Activated T-helper 1 cell treated with anti-CD3 and anti-CD28 coated beads, Interleukin-2, amount 50 U/mL, for 16 hours (primary cell): ENCODE measurements at places on chromosomes 6 and 20.

DNA sequence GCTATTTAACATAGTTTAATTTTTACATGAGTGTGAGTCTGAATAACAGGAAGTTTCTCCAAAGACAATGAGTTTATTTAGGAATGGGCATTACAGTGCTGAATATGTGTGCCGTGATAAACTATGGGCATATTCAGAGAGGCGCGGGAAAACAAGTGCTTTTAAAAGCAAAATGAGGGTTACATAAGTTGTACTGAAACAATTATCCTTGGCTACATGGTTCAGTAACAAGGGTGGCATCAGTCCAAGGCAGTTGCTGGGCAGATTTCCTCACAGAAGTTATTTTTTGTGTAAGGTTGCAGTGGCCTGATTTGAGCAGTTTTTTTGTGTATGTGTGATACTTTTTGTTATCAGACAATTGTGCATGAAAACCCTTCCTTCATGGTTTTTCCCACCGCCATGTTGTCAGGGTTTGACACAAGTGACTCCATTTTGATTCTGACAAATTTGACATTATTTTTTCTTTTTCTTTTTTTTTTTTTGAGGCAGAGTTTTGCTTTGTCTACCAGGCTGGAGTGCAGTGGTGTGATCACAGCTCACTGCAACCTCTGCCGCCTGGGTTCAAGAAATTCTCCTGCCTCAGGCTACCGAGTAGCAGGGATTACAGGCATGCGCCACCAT is 22.3 kb upstream of the PXDC1 start:
- no peak for DNase-seq

DNA sequence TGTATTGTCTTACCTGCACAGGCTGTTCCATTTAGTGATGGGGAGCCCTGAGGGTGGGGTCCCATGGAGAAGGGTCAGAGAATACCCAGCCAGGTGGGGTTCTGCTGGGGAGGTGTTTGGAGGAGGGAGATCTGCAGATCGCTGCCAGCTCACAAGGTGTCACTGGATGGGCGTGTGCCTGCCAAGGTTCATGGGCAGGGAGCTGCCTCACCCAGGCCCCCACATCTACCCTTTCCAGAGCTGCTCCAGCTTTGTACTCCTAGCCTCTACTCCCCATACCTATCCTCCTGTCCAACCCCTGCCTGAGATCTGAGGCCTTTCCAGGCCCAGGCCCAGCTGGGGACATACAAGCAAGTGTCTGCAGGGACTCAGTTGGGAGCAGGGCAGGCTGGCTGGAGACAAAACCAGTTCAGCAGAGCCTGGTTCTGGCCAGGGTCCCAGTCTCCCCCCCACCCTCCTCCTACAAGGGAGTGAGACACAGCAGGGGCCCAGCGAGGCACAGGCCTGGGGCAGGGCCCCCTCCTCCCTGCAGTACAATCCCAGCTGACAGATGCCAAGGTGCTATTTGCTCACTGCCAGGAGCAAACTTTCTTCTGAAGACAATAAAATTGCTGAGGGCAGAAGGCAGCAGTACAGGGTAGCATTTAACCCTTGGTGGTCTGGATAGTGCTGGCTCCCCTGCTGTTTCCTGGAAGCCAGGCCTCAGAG is 19.7 kb downstream of the SPDEF start:
- no peak for DNase-seq

DNA sequence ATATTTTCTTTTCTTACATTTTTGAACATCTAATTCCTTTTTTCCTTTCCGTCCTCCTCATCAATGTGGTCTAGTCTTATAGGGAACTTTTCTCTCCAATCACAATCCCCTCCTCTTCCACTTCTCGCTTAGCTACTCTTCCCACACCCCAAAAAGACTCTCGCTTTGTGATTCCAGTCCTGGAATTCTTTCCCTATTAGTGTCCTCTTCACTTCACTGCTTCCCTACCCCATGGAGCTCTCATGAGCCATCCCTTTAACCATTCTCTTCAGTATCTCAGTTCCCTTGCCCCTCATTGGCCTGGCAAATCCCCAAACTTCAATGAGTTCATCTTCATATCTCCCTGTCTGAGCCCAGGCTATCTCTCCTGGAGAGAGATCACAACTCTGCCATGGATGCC is 55.3 kb upstream of the CEP85L start:
- no peak for DNase-seq

- DNase-seq = no peak
Observed at GRCh38 chr6:38001386-38001785, 181.9 kb downstream of the ZFAND3 start.

DNA sequence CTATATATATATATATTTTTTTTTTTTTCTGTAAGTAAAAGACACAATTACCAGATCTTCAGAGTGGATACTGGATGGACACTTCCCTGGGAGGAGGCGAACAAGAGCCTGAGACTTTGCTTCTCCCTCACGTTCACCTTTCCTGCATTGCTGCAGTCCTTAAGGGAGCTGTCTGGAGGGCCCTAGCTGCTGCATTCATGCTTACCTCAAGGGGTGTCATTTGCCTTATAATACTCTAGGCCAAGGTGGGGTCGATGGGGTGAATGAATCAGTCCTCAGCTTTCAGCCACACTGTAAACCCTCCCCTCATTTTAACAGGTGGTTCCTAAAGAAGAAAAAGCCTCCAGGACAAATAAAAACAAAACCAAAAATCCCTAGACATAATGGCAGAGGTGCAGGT is 34.8 kb upstream of the CD83 start:
- DNase-seq = no peak

DNA sequence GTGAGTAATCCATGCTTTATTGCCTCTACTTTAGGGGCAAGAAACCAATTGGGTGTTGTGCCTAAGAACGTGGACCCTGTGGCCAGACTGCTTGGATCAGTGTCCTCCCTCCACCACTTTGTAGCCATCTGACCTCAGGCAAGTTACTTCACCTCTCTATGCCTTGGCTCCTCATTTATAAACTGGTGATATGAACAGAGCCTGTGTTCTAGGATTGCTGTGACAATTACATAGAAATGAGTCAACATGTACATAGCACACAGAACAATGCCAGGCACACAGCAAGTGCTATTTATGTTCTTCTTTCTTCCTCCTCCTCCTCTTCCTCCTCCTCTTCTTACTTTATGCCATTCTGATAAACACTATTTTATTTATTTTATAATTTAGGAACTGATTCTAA is 339.4 kb downstream of the CD83 start:
- no peak for DNase-seq

DNA sequence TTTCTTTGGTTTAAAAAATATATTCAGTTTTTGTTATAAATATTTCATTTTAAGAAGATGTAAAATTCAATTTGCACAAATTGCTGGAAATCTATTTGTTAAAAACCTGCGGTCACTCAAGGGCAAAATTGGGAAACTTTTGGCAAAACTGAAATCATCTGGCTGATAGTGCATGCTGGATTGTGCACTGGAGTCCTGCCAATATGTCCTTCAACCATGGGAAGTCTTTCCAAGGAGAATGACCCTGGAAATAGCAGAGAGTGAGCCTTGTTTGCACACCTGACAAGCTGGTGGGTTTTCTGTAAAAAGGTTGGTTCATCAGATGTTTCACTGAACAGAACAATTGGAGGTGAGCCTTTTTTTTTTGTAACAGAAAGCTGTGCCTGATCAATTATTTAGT is 413.5 kb downstream of the BTBD3 start:
- no peak for DNase-seq

- DNase-seq = no peak
Observed at GRCh38 chr20:49676581-49677291, 36.9 kb downstream of the B4GALT5 start.

DNA sequence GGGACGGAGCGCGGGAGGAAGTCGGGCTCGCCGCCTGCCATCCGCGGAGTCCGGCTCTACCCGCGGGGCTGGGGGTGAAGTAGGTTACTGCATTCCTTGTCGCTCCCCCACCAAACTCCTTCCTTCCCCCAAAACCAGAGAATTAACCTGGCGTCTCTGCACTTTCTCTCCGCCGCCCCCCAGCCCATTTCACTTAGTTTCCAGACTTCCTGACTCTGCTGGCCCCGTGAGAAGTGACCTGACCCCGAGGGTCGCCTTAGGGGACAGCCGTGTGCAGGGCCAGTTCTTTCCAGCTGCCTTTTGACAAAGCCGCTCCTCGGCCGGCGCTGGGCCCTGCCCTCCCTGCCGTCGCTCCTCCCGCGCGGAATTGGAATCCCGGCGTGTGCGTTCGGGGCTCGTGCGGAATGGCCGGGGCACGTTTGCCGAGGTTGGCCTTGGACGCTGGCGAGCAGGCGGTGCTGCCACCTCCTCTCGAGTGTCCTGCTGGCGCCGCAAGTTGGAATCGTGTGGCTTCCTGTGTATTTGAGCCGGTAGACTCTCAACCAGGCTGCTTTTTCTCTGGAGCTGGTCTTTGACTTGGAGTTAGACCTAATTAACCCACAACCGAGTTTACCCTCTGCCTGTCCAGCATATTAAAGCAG is 650 bp downstream of the DCBLD1 start:
- DNase-seq = no peak

- no peak for DNase-seq
Observed at GRCh38 chr6:44456070-44456965, 68.8 kb downstream of the CDC5L start.

- DNase-seq = no peak
Observed at GRCh38 chr6:150652848-150653613, 53.3 kb downstream of the PLEKHG1 start.

- DNase-seq = no peak
Observed at GRCh38 chr6:111417181-111417585, 65.8 kb downstream of the REV3L start.

DNA sequence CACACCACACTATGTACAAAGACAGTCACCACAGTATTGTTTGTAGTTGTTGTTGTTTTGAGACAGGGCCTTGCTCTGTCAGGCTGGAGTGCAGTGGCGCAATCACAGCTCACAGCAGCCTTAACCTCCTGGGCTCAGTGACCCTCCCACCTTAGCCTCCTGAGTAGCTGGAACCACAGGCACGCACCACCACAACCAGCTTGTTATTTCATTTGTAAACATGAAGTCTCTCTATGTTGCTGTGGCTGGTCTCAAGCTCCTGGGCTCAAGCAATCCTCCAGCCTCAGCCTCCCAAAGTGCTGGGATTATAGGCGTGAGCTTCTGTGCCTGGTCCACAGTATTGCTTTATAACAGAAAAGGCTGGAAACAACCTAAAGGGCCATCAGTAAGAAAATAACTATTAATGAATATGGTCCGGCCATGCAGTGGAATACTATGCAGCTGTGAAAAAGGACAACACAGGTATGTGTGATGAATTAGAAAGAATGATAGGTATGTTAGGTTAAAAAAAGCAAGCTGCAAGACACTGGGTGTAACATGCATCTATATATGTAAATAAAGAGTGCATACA is 30.0 kb upstream of the PTGIS start:
- DNase-seq = no peak

- DNase-seq = no peak
Observed at GRCh38 chr6:21115111-21115510, 478.4 kb upstream of the SOX4 start.

DNA sequence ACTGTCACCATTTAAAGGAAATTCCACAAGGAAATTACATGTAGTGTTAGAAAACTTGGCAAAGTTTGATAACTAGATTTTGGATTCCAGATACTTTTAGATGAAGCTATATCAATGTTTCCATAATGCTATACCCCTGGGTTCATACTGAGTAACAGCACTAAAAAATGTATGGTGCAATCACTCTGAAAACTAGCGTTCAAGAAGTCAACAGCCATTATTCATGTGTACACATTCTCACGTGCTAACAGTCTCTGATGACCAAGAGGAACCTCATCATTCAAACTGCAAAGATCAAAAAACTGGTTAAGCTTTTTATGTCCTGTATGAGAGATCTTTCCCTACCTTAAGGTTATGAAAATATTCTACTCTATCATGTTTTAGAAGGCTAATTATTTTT is 197.6 kb downstream of the GMDS start:
- DNase-seq = no peak

DNA sequence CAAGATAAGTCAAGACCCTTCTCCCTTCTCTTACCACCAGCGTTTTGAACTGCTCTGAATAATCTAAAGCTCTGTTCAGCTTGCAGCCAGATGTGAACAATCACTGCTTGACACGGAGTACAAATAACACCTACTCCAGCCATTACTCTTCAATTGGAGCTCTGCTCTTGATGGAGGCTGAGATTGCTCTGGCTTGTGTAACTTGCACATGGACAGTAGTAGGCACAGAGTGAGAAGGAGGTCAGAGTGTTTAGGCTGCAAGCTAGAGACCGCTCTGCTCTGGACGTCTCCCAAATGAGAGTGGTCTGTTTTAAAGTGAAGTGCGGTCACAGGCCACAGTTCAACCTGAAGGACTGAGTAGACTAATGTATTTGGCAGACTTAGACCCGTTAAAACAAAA is 158.3 kb downstream of the HDGFL1 start:
- no peak for DNase-seq

GRCh38 chr20:52031206-52031562 is 160.4 kb downstream of the ZFP64 start:
- no peak for DNase-seq

DNA sequence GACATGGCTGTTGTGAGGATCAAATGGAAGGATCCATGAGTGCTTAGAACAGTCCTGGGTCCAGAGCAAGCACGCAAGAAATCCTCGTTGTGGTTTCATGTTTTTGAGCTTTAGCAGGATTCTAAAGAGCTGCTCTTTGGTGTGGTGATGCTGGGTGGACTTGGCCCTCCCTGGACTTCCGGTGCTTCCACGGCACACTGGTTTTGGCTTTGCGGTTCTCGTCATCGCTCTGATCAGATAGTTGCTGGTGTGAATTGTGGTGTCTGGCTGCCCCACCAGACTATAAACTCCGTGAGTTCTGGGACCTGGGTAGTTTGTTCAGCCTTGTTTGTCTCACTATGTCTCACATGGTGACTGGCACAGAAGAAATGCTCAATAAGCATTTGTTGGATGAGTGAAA is 3.3 kb downstream of the HNF4A start:
- no peak for DNase-seq

DNA sequence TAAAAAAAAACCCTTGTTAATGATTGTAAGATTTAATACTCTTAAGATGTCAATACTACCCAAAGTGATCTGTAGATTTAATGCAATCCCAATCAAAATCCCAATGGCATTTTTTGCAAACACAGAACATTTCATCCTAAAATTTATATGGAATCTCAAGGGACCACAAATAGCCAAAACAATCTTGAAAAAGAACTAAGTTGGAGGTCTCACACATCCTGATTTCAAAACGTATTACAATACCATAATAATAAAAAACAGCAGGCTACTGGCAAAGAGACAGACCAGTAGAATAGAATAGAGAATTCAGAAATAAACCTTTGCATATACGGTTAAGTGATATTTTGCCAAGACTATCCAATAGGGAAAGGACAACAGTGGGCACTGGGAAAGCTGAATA is 331.9 kb upstream of the JARID2 start:
- DNase-seq = no peak
